ENCODE measurements at places on chromosomes 1 and 21. TPM values are rescaled to one million over a fixed set of nuclear protein-coding genes. Genes with fewer than 3 reads are reported as not detected.

Gene THAP3
- total RNA-seq: 18.4 TPM

Gene FOXD3
- not detected for total RNA-seq

Gene PKNOX1
- 23.1 TPM for total RNA-seq

Gene LCE1E
- total RNA-seq: not detected

Gene KLHDC7A
- not detected for total RNA-seq

Gene EVA1C
- total RNA-seq: 33.5 TPM

Gene SPOCD1
- 2.8 TPM for total RNA-seq

Gene PRDX6
- total RNA-seq: 154 TPM

Gene RNU1-4
- total RNA-seq: 6,751 TPM

Gene SLAMF6
- total RNA-seq: not detected

Gene SLAMF7
- not detected for total RNA-seq

Gene B4GALT3
- total RNA-seq: 16.0 TPM

Gene TOR1AIP2
- 47.8 TPM for total RNA-seq

Gene CFHR4
- total RNA-seq: not detected

Gene TGFB2
- 0.97 TPM for total RNA-seq

Gene EIF4G3
- total RNA-seq: 19.4 TPM

Gene ANKRD35
- 0.06 TPM for total RNA-seq

Gene OPRD1
- total RNA-seq: not detected

Gene AK5
- 61.4 TPM for total RNA-seq

Gene HTR6
- total RNA-seq: not detected

Gene GJB4
- total RNA-seq: not detected

Gene PHLDA3
- total RNA-seq: 56.5 TPM

Gene RNPC3
- 3.2 TPM for total RNA-seq

Gene GBP6
- not detected for total RNA-seq

Gene TSPAN2
- 8.1 TPM for total RNA-seq

Gene CLIC6
- total RNA-seq: not detected

Gene SRSF10
- total RNA-seq: 135 TPM

Gene UQCRHL
- 7.2 TPM for total RNA-seq

Gene PPFIA4
- under 0.01 TPM for total RNA-seq

Gene OR6N1
- total RNA-seq: not detected

Gene OLFML2B
- total RNA-seq: 0.13 TPM

Gene TCHHL1
- total RNA-seq: not detected

Gene SPATA1
- total RNA-seq: 0.82 TPM

Gene TMOD4
- total RNA-seq: 0.49 TPM

Gene TFAP2E
- total RNA-seq: not detected

Gene PPM1J
- 0.49 TPM for total RNA-seq

Gene CD1B
- total RNA-seq: not detected

Gene KRTAP19-8
- total RNA-seq: not detected

Gene WDR64
- not detected for total RNA-seq

Gene LINGO4
- total RNA-seq: not detected

Gene LENEP
- total RNA-seq: not detected

Gene RAB13
- total RNA-seq: 87.2 TPM

Gene S100A3
- 0.50 TPM for total RNA-seq

Gene RBP7
- total RNA-seq: 0.81 TPM

Gene DCDC2B
- total RNA-seq: not detected

Gene FAM151A
- not detected for total RNA-seq

Gene SLC45A3
- total RNA-seq: 15.1 TPM

Gene CFHR1
- not detected for total RNA-seq

Gene DCST1
- not detected for total RNA-seq

Gene S100A1
- total RNA-seq: not detected

Gene IL6R
- total RNA-seq: 10.7 TPM

Gene GABRD
- total RNA-seq: 0.13 TPM

Gene NUP210L
- total RNA-seq: 0.16 TPM

Gene RAB25
- total RNA-seq: not detected
